ENCODE measurements at places on chromosomes 16 and 17.

DNA sequence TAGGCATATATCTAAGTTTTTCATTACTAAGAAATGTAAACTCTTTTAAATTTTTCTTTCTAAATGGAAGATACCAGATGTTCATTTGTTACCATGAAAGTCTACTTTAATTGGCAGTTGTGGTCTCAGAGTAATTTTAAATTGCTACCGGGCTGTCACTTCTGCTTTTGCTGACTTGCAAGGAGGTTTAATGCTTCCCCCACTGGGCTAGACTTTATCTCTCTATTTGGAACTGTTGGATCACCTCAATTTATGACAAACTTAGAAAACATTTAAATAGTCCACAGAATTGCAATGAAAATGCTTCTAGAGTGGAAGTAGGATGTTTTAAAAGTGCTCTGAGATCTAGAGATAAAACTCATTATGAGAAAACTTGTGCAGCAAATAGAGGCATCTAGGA lies 479.8 kb upstream of the GOT2 start:
- no peak for DNase-seq

DNA sequence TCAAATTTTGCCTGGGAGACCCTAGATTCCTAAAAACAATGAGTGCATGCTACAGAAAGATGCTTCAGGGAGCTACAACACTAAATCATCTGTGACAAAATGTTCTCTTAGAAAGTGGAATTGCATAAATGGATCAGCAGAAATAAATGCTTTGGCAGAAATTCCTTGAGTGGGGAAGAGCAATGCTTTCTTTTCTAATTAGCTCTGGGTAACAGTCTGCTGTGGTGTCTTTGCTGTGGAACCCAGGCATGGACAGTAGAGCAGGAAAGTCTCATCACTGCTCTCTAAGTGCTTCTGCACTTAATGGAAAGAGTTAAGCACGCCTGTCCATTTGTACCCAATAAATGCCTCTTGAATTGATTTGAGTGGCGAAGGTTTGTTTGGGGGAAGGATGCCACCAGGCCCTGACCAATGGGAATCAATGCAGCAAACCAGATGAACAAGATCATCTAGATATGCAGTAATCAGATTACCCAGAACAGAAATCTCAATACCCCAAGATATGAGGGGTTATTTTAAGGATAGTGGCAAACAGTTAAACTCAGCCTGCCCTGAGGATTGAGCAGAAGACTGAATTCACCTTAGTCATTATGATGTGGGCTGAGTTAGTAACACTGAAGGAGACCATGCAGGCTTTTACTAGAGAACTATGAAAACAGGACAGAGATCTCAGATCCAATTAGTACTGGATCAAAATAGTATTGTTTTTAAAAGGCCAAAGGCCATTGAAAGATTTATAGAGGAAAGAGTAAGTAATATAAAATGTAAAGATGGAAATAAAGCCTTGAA lies 13.6 kb downstream of the HLF start:
- DNase-seq, result no peak

DNA sequence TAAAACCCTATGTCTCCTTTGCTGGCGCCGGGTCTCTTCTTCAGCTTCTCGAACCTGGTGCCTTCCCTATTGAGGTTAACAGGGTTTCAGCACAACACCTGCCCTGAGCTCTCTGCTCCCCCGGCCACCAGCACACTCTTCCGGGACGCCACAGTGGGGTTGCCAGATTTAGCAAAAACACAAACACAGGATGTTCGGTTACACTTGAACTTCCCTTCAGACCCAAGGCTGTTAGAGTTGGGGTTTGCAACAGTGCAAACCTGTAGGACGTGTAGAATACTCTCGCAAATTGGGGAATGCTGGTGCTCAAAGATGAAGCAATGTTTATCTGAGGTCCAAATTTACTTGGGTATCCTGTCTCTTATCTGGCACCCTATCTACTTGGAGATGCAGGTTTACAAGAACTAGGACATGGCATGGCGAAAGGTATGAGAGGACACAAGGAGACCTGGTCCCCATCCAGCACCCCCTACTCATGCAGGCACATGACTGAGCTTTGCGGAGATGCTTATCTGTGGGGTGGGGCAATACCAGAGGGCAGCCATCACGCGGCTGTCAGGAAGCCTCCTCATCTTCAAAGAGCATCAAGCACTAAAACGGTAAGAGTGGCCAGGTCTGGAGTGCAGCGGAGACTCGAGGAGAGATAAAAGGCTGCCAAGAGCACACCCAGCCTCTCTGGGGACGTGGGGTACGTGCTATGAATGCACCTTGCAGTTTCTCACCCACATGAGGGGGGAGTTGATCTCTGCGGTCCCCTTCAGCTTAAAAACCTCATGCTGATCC lies 52.8 kb downstream of the SDK2 start:
- DNase-seq, result no peak

GRCh38 chr17:29255926-29256522 lies 9.4 kb downstream of the CRYBA1 start:
- no peak for DNase-seq

DNA sequence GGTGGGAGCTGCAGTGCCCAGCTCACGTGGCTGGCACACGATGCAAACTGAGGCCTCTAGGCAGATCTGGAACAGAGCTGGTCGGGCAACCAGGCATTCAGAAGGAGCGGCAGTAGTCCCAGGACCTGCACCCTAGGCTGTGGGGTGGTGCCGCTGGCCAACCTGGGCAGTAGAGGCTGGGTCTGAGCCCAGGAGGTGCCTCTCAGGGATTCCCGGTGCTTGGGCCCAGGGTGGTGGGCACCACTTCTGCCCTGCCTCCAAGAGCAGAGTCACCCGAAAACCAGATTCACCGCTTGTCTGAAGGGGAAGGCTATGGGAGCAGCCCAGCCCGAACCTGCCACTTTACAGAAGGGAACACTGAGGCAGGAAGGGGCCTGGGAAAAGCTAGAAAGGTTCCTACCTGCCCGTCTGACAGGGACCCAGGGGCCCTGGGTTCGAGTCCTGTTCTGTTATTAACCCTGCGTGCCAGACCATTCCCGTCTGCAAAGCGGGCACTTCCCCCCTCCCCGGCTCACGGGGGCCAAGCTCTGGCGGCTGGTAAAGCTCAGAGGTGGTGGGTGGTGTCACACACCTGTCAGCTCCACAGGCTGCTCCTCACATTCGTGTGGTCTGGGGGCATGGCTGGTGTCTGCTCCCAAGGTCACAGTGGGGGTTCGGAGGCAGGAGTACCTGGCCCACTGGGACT lies 16.9 kb downstream of the GLIS2 start:
- no peak for DNase-seq

GRCh38 chr17:39014044-39014794 lies 47.0 kb upstream of the FBXO47 start:
- no peak for DNase-seq

GRCh38 chr17:76601065-76601464 lies 15.4 kb upstream of the ST6GALNAC2 start:
- DNase-seq, result no peak

DNA sequence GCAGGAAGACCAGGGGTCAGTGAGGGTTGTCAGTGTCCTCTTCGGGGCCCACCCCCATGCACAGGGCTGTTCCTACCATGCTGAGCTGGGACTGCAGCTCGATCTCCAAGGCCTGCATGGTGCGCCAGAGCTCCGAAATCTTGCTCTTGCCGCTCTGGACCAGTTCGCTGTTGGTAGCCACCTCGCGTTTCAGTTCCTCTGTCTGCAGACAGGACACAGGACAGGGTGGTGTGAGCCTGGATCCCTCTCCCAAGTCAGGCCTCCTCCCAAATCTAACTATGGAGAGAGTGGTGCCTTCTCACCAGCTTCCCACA lies 90.9 kb downstream of the GOSR1 start:
- no peak for DNase-seq

DNA sequence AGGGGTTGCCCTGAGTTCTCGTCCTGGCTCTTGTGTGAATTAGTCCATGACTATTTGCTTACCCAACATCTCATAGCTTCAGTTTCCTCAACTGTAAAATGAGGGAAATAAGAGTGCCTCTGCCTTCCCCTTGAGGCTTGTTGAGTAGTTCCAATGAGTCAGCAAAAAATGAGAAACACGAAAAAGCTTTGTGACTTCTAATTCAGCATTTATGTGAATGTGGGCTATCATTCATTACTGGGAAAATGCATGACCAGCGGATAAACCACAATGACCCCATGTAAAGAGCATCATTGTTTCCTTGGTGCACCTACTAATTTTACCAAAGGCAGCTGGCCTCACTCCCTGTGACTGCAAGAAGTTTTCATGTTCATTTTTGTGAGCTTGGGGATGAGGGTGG lies 374.6 kb upstream of the HSBP1 start:
- no peak for DNase-seq

DNA sequence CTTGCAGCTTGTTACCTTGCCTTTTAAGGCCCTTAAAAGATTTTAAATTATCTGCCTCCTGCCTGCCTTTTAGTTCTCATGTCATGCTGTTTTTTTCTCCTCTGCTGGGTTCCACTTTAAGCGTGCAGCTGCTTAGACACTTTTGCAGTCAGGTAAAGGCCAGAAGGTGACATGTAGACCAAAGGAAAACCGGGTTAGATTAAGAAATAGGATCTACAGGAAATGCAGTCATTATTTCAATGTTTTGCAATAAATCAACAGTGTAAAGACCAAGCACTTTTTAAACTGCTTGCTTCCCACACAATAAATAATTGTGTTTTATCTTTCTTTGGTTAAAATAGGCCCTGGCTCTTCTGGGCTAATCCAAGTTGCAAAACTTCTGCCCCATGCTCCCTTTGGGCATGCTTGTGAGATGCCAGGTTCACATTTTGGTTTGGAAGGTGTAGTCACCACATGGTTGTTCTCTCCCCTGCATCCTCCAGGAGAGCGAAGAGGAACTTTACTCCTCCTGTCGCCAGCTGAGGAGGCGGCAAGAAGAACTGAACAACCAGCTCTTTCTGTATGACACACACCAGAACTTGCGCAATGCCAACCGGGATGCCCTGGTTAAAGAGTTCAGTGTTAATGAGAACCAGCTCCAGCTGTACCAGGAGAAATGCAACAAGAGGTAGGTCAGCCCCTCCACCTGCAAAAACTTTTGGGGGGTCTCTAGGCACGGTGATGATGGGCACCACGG lies 54.9 kb downstream of the SDR42E1 start:
- no peak for DNase-seq

DNA sequence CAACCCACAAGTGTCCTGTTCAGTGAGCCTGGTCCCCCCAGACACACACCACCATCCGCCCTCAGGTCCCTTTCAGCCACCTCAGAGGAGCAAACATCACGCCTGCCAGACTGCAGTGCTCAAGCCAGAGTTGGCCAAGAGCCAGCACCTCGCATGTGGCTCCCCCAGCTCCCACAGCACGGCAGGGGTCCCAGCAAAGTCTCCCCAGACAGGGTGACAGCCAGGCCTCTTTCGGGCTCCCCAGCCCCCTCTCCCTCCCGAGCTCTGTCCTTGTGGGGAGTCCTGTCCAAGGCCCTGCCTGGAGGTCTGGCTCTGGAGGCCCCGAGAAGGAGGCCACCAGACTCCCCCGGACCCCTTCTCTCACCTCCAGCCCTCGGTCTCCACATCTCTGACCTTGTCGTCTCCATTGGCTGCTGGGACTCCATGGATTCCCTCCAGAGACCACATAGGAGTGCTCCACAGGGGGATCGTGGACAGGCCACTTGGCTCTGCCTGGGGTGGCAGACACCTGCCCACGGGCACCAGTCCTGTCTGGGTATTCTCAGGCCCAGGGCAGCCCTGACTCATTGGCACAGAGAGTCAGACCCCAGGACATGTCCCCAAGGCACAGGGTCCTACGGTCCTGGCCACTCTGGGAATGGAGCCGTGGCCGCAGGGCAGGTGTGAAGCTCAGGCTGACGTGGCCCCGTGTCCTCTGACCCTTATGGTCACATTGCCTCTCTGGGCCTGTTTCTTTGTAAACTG lies 1.8 kb upstream of the MYADML2 start:
- no peak for DNase-seq

DNA sequence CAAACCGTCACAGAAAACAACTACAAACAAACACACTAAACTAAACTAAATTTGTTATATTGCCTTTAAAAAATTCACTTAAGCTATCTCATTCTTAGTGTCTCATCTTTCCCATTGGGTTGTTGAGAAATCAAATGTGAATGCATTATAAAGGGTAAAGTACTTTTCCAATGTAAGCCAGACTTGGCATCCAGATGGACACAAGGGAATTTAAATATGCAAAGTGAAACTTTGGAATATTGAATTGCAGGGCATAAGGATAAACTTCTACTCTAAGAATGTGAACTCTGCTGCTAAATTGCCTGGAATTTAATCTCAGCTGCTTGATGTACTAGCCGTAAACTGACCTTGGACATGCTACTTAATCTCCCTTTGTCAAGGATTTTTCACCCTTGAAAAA lies 1554.6 kb downstream of the CDH8 start:
- no peak for DNase-seq

GRCh38 chr16:4380119-4381063 lies 8.7 kb downstream of the VASN start:
- no peak for DNase-seq

- DNase-seq, result no peak
Observed at GRCh38 chr17:49370971-49371834, 9.2 kb upstream of the ZNF652 start.

DNA sequence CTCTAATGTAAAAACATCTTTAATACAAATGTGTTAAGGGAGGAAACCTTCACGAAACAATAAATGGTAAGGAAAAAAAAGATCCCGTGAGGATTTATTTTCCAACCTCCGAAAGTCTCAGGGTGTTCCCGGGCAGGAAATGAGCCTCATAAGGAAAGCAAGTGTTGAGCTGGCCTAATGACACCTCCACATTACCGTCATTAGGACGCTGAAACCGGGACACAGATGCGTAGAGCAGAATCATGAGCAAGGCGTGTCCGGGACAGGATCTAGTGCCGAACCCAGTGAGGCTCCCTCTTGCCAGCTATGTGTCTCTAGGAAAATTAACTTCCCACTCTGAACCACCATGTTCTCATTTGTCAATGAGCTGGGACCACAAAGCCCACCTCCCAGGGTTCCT lies 22.7 kb upstream of the CYTH1 start:
- no peak for DNase-seq

DNA sequence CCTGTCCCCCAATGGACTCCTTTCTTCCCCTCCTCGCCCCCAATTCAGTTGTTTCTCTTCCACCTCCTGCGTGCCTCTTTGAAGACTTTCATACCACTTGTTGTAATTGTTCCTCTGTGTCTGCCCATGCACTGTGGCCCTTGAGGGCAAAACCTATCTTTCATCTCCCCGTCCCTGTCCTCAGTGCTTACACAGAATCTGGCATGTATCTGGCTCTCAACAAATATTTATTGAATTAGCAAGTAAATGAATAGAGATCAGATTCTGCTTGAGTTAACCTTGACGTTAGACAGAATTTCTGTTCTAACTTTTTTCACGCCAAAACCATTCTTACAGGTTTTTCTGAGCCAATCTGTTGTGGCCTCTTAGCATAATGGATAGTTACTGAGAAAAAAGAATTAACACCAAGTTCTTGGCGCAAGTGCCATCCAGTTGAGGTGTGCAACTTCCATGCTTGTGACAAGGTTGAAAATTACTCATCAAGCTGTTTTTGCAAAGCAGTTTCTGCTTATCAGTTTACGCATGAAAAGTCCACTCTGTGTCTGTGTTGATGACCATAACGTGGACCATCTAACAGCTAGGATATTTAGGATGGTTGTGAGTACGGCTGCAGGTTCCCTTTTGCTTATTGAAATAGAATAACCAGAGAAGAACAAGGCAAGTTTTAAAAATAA lies 215.1 kb downstream of the PRKCA start:
- DNase-seq, result no peak

- DNase-seq, result no peak
Observed at GRCh38 chr16:27617665-27618064, 67.7 kb downstream of the KATNIP start.

GRCh38 chr17:13584701-13585080 lies 17.0 kb downstream of the HS3ST3A1 start:
- no peak for DNase-seq
